ENCODE measurements at places on chromosomes 6 and 20.

DNA sequence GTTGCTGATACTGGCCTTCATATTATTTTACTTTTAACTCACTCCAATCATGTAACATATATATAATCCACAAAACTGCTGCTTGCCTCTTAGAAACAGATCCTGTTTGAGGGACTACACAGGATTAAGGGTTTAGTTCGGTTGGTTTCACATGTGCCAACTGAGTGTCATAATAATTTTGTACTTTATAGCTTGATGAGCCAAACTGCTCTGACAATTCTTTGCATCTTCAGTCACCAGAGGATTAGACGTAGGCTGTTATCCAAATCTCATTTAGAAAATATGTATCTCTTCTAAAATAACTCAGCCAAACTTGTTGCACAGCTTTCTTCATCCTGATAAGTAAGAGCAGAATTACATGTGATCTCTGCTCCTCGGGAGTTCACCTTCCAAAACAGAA is 643.6 kb upstream of the PTCHD4 start:
- no peak for DNase-seq

DNA sequence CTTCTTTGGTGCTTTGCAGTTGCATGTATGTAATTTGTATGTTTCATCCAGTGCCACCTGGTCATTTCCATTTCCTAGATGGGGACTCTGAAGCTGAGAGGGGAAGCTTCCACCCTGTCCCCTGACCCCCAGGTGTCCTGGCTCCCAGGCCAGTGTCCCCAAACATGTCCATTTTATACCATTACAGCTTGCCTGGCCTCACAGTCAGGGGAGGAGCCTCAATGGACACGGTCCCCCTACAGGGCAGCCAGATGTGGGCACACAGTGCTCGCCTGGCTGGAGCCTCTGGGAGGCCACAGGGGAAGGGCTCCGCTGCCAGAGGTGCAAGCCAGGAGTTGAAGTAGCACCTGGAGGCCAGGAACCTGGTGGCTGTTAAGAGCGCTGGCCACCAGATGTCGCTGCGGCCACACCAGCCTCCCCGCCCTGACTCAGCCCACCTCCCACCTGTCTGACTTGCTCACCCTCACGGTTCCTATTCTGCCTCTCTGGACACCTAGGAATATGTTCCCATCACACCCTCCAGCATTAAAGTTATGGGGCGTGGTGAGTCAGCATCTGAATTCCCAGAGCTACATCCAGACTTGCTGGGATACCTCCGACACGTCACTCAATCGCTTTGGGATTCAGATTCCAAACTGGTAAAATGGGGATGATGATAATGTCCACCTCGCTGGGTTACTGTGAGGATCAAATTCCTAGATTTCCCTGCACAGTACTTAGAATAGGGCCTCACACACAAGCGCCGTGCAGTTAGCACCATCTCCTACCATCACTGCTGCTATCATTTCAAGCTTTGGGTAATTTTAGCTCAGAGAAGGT is 107.4 kb downstream of the SULF2 start:
- no peak for DNase-seq

- no peak for DNase-seq
Observed at GRCh38 chr6:151677404-151677803, 130.1 kb upstream of the ESR1 start.

GRCh38 chr6:38077488-38078030 is 258.0 kb downstream of the ZFAND3 start:
- no peak for DNase-seq

DNA sequence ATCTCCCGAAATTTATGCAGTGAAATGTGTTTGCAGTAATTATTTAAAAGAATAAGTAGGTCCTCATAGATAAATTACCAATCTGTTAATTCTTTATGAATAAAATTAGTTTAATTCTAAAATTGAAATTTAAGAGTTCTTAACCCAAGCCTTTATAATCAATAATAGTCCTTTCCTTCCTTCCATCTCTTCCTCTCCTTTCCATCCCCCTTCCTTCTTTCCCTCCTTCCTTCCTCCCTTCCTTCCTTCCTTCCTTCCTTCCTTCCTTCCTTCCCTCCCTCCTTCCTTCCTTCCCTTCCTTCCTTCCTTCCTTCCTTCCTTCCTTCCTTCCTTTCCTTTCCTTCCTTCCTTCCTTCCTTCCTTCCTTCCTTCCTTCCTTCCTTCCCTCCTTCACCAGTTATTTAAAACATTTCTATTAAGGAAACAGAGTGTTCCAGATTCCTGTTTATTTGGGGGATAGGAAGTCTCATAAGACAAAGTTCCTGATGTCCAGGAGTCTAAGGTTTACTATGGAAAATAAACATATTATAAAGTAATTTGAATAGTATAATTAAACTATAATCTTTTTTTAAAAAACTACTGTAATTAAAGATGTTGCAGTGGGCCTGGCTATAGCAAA is 285.3 kb upstream of the NOX3 start:
- DNase-seq, result no peak

GRCh38 chr6:41159415-41160082 is 3.4 kb downstream of the TREM2 start:
- no peak for DNase-seq

GRCh38 chr20:48329676-48330664 is 497.8 kb downstream of the PREX1 start:
- DNase-seq, result no peak

DNA sequence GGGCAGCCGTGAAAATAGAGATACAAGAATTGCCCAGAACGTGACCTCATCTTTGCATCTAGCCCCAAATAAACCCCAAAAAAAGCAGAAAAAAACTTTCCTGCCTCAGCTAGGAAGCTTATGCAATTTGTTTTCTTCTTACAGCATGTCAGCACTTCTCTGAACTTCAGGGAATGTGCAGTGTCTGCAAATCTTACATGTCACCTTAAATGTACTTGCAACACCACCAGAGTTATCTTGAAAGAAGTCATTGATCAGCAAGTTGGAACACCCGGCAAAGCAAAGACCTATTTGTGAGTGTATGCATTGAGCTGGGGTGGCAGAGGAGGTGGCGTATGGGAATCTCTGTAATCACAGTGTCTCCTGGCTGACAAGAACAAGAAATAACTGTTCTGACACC is 123.4 kb downstream of the PKHD1 start:
- DNase-seq, result no peak

GRCh38 chr20:53126185-53126584 is 154.0 kb downstream of the TSHZ2 start:
- DNase-seq, result no peak

- DNase-seq, result no peak
Observed at GRCh38 chr20:19026121-19026878, 186.1 kb upstream of the SLC24A3 start.
